ENCODE measurements at places on chromosomes 16 and 17.

GRCh38 chr16:4290236-4290830 is 17.5 kb upstream of the TFAP4 start:
- peak; percentile 3 for DNase-seq

DNA sequence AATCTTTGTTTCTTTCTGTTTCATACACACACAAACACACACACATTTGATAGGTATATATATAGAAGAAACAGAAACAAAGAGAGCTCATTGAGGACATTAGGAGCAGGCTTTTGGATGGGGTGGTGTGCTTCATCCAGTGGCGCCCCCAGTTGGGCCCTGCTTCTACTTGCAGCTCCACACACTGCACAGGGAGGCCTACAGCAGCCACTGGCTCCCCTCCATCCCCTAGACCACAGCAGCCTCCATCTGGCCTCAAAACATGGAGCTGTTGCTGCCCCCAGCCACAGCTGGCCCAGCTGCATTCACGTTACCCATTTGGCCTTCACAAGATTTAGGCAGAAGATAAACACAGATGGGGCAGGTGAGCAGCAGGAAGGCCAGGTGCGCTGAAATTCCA is 33.1 kb upstream of the NF1 start:
- DNase-seq: no peak

- DNase-seq: no peak
These were observed 94.3 kb downstream of the ATF7IP2 start for GRCh38 chr16:10480151-10480550.

DNA sequence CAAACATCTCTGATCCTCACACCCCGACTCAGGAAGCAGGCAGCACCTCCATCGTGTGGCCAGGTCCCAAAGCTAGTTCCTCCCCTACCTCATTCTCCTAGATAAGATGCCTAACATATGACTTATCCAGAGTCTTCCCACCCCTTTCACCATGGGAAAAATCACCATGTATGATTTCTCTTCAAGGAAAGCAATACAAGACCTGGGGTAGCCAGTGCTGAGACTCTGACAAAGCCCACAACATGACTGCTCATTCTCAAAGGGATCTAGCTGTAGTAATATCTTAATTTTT is 45.1 kb downstream of the CMTM4 start:
- DNase-seq: no peak

GRCh38 chr17:42387661-42388380 is 421 bp downstream of the STAT3 start:
- DNase-seq: no peak

- no peak for DNase-seq
These were observed 2.1 kb upstream of the NHERF1 start for GRCh38 chr17:74746376-74746775.

DNA sequence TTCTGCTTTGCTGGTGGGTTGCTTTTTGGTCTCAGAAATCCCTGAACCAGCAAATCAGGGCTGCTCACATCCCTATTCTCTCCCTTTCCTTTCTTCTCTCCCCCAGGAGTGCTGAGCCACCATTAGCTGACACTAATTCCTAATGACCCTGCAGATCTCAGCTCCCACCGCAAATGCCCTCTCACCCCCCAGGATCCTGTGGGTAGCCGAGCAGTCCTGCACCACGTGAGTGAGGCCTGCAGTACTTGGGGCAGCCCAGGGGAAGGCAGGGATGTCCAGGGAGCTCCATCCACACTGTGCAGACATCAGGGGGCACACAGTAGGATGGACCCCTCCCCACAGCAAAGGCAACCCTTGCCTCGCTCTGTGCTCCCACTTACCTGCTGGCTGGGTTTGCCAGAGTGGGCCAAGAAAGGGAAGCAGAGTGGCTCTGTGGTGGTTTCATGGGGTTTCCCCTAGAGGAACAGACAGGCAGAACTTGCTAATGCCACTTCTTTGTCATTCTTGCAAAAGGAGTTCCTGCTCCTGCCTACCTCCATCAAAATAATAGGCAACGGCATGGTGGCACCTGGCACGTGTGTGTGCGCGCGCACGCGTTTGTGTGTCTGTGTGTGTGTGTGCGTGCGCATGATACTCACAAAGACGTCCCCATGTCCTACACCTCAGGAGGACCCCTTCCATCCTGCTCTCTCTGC is 135.6 kb downstream of the GAS7 start:
- DNase-seq: peak; percentile 64

GRCh38 chr17:72118335-72119076 is 2.3 kb upstream of the SOX9 start:
- DNase-seq: peak; percentile 48

GRCh38 chr17:57365420-57365819 is 109.1 kb downstream of the MSI2 start:
- DNase-seq: no peak

DNA sequence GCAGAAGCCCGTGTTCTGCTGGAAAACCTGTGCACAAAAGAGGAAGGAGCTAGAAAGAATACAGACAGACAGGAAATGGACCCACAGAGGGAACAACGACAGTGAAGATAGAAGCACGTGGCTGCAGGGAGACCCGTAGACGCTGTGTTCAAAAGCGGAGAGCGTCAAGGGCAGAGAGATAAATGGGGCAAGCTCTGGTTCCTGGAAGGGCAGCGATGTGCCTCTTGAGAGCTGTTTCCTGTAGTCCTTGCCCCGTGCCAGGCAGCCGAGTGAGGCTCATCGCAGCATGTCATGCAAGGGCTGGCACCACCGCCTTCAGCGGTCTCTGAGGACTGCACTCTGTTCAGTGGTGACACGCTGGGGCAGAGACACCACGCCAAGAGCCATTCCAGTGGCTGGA is 43.6 kb upstream of the CACNG5 start:
- no peak for DNase-seq

DNA sequence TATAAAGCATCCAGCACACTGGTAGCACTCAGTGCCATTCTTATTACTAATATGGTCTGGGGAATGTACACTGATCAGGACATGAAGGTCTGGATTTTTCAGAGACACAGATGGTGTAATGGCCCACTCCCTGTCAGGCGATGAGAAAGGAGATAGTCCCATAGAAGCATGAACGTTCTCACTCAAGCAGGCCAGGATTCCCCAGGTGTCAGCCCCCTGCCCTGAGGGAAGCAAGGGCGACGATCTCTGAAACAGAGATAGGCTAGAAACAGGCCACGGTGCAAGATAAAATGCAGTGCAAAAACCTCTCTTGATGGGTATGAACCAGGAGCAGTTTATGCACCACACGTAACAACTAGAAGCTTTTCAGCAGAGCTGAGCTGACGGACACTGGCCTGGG is 10.6 kb downstream of the PRPSAP1 start:
- DNase-seq: no peak

DNA sequence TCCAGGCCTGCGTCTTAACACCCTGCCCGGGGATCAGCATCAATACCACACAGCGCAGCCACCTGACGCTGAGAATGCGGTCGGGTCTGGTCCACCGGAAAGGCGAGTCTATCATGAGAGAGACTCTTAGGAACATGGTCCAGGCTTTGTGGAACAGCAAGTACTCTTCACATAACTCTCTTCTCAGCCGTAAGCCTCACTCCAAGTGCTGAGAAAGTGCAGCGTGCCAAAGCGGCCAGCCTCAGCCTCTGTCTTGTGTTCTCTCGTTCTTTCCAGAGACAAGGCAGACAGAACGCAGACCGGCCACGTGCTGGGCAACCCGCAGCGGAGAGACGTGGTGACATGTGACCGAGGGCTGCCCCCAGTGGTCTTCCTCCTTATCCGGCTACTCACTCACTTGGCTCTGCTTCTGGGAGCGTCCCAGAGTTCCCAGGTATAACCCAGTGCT is 34.4 kb upstream of the ENDOV start:
- DNase-seq: no peak
